Inflammatory macrophage (primary cell): ENCODE measurements at places on chromosomes 4 and X.

DNA sequence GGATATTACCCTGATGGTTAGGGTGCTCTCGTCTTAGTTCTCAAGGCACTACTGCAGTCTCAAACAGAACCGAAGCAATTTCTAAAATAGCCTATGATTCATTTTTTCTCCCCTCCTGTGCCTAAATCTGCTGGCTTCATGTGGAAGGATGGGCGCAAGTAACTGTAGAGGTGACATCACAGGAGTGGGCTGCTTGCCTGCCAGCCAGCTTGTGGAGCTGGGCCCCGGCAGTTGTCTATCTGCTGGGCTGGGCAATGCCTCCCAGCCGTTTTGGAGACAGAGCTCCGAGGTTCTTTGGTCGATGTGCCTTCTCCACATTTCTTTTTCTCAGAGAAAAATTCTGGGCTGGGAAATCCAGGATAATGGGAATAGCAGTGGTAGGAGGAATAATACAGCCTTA is 34.3 kb upstream of the CITED1 start:
- DNase-seq: no peak

DNA sequence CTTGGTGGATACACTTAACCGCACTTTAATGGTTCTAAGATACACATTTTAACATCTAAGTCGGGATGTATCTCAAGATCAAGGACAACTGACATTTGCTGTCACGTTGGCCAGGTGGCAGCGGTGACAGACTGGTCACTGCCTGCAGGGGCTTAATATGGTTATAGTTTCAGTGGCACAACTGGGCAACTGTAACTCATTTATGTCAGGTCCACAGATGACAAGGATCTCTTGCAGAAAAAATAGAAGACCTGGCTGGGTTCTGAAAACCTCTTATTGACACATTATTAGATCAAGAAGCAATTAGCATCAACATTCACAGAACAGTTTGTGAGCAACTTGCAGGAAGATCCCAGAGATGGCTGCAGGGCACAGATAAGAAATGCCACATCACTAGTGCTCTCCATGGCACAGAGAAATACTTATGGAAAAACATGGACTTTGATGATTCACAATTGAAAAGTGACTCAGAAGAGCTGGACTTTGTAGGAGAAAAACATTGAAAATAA is 99.6 kb upstream of the SORBS2 start:
- DNase-seq: no peak

DNA sequence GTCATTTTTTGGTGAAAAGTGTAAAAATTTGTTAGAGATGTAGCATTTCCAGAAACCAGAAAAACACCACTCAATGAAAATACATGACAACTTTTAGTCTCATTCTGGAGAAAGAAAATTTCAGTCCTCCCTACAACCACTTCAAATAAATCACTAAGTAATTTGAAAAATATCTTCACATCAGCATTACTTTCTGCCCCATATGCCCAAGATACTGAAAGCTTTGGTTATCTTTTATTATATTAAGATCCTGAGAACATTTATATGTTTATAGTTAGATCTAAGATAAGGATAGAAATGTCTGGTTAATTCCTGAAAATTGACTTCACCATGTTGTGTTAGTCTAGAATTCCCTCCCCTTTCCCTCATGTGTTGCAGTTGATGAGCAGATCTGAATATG is 119.0 kb downstream of the ADGRL3 start:
- no peak for DNase-seq

- no peak for DNase-seq
Observed at GRCh38 chrX:138914767-138915166, 203.2 kb upstream of the FGF13 start.

GRCh38 chr4:76197031-76197743 is 16.4 kb downstream of the SCARB2 start:
- DNase-seq: no peak

GRCh38 chr4:93749292-93749761 is 79.2 kb upstream of the ATOH1 start:
- DNase-seq: peak; percentile 51

GRCh38 chr4:14883166-14883565 is 119.1 kb upstream of the CPEB2 start:
- DNase-seq: no peak
